ENCODE measurements at places on chromosomes 16 and 17.

DNA sequence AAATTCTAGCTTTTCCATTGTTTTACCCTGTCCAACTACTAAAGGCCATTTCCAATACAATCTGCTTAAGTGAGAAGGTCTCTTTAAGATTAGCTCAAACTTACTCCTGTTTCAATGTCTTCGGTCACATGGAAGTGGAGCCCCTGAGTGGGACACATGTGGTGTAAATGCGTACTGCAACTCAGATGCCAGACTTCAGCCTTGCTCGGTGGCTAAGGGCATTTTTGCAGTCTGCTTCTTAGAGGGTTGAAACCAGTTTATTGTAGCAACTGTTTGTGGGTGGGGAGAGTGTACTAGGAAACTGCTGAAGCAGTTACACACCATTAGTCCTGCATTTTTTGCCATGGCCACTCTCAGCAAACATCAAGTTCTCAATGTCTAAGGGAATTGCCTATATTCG is 140.6 kb downstream of the PARN start:
- DNase-seq = no peak

DNA sequence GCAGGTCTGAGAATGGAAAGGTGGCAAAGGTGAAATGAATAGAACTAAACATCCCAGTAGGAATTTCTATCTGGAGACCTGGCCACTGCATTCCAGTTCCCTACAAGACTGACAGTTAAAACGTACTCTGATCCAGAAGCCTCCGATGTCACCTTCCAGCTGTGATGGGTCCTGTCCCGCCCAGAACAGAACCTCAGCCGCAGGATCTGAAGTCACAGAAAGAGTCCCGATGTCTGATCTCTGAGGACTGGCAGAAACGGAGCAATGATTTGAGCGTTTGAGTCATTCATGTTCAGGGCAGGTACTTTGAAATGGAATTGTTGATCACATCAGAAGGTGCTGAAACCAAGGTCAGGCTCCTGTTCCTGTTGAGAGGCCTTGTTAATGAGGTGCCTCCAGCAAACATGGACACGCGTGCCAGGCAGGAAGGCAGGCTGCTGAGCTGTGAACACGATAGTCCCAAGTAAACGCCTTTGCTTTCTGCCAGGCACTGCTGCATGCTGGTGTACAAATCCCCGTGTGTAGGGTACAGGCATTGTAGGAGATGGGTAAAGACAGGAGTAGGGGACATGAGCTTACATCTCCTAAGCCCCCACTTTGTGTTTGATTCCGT is 61.4 kb downstream of the VAT1L start:
- DNase-seq = no peak

DNA sequence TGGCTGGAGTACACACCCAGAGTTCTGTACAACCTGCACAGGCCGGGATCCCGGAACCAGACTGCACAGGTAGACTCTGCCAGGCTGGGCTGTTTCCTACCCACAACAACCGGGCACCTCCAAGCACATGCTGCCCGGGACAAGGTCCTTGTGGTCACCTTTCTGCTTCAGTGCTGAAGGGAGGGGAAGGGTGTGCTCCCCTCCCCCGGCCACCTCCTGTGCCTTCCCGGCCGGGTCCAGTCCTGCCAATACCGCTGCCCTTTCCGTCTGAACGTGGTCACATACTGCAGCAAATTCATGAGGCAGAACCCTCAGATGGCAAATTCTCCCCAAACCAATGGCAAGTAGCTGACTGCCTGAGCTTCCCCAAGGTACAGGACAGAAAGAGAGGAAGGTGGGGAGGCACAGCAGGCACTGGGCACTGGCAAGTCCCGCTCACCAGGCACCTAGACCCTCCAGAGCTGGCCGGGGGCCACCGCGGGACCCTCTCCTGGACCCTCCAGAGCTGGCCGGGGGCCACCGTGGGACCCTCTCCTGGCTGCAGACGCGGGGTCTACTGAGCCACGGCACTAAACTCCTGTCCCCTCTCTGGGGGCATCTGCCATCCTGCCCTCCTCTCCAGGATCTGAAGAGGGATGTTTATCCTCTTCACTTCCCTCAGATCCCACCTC is 22.8 kb downstream of the SLC43A2 start:
- DNase-seq = no peak

- no peak for DNase-seq
Observed at GRCh38 chr17:58974354-58974753, 132.3 kb downstream of the TRIM37 start.

DNA sequence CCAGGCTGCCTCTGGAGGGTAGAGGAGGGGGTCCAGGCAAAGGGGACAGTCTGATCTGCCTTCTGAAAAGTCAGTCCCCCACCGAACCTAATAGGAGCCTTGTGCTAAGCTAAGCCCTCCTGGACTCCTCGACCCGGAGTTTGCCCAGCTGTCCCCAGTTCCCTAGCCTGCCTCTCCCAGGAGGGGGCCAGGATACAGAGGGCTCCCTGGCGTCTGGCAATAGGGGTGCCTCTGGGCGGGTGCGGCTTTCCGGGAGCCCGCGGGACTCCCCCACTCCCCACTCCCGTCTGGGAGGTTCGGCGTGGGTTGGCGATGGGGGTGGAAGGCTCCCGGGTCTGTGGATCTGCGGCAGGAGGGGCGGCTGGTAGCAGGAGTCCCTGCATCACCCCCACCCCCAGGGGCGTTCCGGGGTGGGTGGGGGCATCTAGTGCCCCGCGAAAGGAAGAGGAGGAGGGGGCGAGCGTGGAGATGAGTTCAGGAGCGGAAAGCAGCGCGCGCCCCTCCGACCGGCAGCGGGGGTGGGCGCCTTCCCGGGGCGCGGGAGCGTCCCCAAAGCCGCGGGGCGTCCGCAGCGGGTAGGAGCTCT is 1.2 kb downstream of the GSG1L start:
- no peak for DNase-seq

GRCh38 chr17:18988546-18989173 is 15.9 kb downstream of the FAM83G start:
- DNase-seq = no peak

- no peak for DNase-seq
Observed at GRCh38 chr16:76835779-76836300, 355.1 kb upstream of the MON1B start.

DNA sequence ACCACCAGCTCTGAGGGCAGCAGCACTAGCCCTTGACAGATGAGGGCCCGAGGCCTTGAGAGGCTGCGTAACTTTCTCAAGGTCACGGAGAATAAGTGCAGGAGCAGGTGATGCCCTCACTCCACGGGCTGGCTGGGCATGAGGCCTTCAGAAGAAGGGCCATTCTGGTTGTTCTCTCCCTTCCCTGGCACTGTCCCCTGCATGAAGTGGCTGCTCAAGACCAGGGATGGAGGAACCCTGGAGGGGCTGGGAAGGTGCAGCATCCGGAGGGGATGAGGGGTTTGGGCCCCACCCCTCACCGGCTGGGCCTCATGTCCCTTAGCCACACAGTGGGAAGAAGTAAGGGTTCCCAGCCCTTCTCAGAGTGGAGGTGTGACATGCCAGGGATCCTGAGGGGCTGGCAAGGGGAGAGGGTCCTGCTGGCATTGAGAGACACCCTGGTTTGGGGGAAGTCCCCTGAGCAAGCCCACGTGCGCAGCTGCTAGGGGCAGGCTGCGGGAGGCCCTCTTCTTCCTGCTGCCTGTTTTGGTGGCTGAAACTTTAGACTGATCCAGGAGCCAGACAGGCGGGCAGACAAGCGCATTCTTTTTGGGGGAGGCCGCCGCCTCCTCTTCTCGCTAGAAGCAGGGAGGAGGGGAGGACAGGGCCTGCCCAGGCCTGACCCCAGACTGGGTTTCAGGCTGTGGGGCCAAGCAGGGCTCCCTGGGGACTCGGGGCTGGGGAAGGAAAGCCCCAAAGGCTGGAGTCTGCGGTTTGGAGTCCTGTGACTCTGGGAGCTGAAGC is 74.0 kb downstream of the N4BP1 start:
- DNase-seq = peak; percentile 34

DNA sequence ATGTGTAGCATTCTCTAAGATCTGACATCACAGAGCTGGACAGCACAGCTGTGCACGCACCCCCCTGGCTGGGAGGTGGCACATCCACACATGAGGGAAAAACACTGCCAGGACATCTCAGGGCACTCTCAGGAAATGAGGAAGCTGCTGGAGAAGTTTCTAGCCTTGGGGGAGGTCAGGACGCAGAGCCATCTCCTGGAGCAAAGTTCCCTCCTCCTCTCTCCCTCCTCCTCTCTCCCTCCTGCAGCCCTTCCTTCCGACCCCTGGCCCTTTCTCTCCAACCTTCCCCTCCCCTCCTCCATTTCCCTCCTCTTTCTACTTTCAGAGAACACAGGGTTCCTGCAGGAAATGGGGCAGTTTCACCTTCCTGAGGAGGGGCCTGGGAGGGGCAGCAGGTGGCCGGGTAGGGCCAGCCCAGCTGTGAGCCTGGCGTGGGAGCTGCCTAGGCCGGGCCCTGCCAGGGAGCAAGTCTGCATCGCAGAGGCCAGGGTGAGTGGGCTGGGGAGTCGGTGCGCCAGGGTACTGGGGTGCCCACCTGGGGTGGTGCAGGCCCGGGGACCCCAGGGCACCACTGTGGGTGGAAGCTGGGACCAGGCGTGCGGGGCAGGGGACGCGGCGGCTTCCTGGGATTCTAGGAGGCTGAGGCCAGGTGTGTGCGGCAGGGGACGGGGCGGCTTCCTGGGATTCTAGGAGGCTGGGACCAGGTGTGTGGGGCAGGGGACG is at the start of gene DPEP1:
TSS of gene DPEP1 (plus strand) at position 412 of the 723 bp plus-strand sequence. CDS start 16,769 bp downstream, outside the sequence.
- DNase-seq = no peak

GRCh38 chr17:59791603-59792457 is 84.4 kb downstream of the VMP1 start:
- DNase-seq = no peak

DNA sequence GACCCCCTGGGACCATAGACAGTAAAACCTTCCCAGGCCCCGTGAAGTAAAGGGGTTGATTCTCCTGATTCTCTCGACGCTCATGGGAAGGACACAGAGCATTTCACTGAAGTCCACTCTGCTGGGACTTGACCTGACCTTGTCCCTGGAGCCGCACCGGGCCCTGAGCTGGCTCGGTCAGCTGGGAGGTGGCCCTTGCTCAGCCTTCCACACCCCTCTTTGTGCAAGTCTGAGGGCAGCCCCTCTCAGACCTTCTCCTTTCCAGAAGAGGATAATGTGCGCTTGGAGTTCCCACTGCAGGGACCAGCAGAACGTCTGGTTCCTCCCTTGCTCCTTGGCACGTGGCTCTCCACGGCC is 115.5 kb downstream of the RAP1GAP2 start:
- no peak for DNase-seq

GRCh38 chr16:72791786-72792185 is 256.1 kb downstream of the ZFHX3 start:
- no peak for DNase-seq

GRCh38 chr17:27362503-27362902 is 68.6 kb downstream of the WSB1 start:
- DNase-seq = no peak

- DNase-seq = no peak
Observed at GRCh38 chr16:67533024-67533560, 4.5 kb downstream of the RIPOR1 start.

GRCh38 chr17:55820675-55821074 is 69.8 kb downstream of the PCTP start:
- DNase-seq = no peak

- DNase-seq = peak; percentile 53
Observed at GRCh38 chr17:13776027-13776551, 174.4 kb upstream of the HS3ST3A1 start.

GRCh38 chr17:79750650-79751545 is 20.2 kb downstream of the ENPP7 start:
- no peak for DNase-seq

GRCh38 chr17:61926826-61927207 is 965 bp downstream of the INTS2 start:
- DNase-seq = no peak

Measured in fibroblast of skin of left biceps (primary cell).